Nephron progenitor cell (in vitro differentiated cells): ENCODE measurements at places on chromosomes 12 and 14.

- no peak for DNase-seq
Observed at GRCh38 chr14:77561881-77562280, 54.6 kb downstream of the SPTLC2 start.

DNA sequence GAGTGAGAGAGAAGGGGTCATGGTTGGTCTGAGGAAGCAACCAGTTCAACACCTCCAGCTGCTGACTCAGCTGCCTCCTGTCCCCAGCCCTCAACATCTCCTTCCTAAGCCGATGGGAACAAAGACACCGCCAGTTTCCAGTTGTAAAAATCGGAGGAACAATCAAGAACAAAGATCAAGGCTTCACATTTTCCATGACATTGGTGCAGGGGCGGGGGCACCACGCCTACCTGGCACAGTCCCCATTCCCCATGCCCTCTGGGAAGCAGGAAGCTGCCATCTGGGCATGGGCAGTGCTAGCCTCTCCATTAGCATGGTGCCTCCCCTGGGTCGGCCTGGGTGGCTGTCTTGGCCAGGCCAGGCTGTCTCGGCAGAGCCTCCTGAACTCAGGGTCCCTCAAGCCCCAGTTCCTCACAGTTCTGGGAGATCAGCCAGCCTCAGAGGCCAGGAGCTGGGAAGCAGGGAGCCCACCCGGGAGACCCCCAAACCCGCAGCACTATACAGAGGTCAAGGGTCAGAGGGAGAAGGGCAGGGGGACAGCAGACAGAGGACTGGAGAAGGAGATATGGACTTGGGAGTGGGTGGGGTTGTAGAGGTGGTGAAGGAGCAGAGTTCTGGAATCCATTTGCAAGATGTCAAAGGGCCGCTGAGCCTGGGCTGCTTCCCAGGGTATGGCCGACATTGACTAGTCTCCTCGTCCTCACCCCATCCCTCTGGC is 19.6 kb upstream of the TMEM106C start:
- no peak for DNase-seq

- DNase-seq = no peak
Observed at GRCh38 chr12:6772726-6773589, 638 bp downstream of the LAG3 start.

GRCh38 chr12:31872831-31873604 is 86.2 kb upstream of the RESF1 start:
- DNase-seq = no peak

DNA sequence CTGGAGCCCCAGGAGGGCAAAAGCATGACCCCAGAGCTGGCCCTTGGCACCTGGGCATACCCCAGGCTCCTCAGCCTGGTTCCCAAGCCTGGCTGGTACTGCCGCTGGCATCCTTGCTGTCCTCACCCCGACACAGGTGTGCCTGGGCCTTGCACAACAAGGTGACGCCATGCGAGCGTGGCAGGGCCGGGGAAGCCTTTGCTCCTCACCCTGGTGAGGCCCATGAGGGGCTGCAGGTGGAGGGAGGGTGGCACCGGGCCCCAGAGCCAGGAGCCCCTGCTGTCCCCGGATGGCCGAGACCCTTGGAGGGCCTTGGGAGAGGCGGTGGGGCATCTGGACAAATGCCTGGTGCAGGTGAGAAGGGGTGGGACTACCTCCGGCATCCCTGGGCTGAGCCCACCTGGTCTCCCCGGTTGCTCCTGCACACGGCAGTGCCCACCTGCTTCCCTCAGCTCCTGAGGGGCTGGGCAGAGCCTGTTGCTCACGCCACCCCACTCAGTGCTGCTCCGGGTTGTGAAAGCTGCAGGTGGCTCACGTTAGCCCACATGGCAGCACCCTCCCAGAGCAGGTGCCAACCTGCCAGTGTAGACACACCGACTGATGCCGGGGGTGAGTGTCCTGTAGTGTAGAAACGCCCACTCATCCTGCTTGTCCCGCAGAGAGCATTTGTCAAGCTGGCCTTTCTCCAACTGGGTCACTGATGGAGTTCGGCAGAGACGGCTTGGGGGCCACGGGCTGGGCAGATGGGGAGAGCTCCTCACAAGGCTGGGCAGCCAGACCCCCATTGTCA is 24.6 kb upstream of the KIF26A start:
- peak; percentile 2 for DNase-seq

DNA sequence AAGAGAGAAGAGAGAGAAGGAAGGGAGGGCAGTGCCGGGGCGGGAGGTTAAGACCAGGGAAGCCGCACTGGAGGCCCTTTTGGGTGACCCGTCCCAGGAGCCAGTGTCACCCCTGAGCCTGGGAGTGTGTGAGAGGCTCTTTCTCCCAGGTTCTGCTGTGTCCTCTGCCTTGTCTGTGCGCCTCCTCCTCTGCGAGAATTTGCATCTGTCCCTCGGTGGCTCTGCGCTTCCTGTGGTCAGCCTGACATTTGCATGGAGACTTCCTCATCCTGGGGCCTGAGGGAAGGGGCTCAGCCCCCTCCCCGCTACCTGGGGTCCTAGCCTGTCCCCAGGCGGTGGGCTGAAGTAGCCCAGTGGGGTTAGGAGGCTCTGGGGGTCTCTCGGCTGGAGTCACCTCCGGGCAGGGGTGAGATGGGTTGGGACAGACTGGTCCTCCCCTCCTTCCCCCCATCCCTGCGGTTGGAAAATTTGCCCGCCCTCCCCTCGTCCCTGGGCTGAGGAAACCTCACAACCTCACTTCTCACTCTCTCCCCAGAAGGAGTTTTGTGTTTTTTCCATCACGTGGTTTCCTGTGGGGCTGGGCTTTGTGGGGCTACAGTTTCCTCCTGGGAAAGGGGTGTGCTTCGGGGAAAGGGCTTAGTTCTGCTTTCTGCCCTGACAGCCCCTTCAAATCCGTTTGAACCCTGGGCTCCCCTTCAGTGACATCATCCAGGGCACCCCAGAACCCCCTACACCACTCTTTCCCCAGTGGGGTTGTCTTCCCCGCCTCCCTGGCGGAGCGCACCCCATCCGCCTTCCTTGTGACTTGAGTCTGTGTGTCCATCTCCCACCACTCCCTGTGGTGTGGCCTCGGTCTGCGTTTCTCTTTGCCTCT is 2.5 kb downstream of the PTPN6 start:
- no peak for DNase-seq
